HTR-8/SVneo (cell line): ENCODE measurements at places on chromosomes 12 and 14.

DNA sequence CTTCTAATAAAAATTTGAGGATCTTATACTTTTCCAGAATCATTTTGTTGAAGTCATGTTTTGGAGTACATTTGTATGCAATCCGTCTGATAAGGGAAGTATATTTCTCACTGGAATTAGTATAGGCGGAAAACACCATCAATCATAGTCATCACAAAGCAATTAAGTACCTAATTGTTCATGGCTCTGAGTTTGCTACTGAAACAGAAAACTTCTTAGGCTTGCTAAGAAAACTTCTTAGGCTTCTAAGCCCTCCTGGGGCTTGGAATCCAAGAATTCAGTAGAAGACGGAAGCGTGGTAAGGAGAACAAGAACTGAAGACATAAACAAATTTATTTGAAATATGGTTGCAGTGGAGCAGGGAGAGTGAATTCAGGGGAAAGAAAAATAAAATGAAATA, 636.3 kb downstream of the DIO2 start:
- DNase-seq, result no peak

DNA sequence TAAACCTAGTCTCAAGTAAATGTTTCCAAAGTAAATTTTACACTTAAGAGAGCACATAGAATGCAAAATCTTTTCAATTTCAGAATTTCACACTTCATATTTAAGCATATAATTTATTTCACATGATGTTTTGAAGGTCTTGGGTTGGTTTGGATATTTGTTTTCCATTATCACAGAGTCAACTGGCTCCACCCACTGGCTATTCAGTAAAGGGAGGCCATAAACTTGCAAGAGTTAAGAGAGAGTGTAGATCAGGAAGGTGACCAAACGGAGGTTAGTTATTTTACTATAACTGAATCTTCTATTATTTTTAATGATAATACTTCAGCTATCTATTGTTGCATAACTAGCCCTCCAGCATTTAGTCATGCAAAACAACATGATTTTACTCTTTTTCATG, 6.2 kb upstream of the CPNE8 start:
- DNase-seq, result no peak

DNA sequence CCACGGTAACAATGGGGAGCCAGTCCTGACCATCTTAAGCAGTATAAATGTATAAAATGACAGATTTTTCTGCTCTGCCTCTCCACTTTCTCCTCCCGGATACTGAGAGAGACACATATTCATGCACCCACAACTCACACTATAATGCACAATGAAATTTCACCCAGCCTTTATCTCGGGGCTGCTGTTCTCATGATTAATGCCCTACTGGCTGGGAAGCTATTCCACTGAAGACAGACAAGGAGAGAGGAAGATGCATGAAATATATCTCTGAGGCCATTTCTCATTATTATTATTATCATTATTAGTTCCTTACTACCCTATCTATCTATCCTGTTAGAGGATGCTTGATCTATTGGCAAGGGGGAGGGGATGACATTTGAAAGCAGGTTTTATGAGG, 501.7 kb downstream of the DIO2 start:
- no peak for DNase-seq

DNA sequence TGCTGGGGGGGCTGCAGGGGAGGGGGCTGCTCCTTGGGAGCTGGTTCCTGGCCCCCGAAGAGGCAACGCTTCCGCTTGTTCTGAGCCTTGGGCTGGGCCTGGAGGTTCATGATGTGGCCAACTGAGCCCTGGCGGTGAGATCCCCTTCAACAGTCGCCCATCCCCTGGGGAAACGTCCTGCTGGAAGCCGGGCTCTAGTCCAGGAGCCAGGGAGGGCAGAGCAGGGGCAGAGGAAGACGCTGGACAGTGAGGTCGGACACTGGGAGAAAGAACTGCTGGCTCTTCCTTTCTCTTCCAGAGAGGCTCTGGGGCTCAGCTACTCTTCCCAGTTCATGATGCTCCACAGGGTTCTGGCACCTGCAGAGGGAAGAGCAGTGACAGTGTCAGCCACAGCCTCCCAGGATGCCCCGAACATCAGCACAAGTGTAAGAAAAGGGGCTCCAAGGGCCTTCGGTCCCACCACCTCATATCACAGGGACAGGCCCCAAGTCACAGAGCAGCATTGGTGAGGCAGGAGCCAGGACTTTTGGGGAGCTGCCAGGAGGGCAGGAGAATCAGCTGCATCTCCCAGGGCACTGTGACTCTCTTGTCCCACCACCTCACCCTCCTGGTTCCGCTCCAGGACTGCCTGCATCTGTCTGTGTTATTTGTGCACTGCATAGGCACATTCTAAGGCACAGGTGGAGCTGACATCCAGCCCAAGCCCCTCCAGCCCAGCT, 25.9 kb upstream of the PNMA1 start:
- DNase-seq, result no peak

DNA sequence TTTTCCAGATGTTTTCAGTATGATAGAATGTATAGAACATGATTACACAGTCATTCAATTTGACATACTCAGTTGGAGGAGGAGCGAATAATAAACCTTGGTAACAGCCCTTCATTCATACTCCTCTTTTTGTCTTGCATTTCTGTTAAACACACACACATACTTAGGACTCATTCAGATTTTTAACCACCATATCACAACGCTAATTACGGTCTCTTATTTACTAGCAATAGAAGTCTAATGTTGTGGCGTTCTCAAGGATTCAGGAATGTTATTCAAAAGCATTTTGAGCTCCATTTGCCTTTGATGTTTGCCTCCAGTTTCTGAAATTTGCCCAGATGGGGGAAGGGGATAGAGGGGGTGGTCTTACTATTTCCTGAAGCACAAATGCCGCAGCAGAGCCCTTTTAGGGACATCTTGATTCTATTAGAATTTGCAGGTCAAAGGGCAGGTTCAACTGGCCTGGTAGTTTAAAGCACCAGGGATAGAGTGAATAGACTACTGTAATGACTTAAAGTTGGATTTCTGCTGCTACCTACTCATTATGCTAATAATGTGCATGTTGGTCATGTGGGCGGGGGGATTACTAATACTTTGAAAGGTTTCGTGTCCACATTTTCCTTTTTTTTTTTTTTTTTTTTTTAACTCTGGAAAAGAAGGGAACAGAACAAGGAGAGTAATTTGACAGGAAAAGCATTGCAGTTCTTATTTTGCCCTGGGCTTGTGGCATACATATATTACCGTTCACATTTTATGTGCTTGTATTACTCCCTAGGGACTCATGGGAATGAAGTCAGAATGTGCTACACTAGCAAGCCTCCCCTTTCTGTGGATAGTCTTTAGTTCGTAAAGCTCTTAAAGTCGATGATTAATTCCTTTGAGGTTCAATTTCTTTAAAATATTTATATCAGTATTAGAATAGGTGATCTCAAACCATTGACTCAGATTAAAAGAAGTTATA, 226.8 kb downstream of the FBXL14 start:
- DNase-seq, result no peak

DNA sequence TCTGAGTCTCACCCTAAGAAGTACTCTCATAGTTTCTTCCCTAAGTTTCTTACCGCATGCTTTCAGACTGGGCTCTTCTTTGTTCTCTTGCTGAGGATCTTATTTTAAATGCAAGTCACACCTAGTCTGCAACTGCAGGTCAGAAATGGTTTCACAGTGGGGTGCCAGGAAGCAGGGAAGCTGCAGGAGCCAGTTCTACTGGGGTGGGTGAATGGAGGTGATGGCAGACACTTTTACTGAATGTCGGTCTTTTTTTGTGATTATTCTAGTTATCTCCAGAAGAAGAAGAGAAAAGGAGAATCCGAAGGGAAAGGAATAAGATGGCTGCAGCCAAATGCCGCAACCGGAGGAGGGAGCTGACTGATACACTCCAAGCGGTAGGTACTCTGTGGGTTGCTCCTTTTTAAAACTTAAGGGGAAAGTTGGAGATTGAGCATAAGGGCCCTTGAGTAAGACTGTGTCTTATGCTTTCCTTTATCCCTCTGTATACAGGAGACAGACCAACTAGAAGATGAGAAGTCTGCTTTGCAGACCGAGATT, 1.7 kb downstream of the FOS start:
- no peak for DNase-seq

DNA sequence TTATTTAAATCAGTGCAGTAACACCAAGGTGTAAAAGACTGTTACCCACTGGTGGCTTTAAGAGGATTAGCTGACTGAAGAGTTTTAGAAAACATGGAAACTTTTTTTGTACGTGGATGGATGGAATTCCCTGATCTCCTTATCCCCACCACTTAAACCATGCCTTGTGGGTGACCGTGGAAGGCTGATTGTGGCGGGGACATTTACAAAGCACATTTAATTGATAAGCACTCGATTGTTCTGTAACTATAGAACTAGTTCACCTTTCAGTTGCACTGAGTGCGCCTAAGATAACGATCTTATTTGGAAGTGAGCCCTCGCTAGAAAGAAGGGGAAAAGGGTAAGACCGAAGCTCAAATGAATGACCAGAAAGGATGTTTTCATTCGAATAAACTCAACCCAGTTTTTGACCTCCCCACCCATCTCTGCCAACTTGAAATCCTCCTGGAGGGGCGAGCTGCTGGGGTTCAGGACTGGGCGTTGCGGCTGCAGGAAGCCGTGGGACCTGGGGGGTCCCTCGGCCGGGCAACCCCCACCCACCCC, 688 bp upstream of the RASSF3 start:
- no peak for DNase-seq

GRCh38 chr12:107092669-107093416, 506 bp downstream of the CRY1 start:
- no peak for DNase-seq

GRCh38 chr14:105702275-105702817, 176.0 kb downstream of the TMEM121 start:
- DNase-seq, result no peak

DNA sequence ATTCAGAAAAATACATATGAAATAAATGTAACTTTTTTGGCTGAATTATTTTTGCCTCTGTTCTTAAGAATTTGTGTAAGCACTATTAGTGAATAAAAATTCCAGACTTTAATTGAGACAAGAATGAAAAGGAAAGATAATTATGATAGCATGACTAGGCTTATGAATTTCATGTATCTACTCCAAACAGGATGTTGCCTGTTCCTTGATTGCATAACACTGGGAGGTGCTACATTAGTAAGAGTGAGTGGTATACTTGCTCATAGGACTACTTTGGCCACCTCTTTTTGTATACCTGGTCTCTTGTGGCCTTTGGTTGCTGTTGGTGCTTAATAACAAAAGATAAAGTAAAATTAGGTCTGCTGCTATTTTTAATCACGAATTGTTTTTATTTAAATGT, 112.8 kb downstream of the NAV3 start:
- DNase-seq, result peak; percentile 19

DNA sequence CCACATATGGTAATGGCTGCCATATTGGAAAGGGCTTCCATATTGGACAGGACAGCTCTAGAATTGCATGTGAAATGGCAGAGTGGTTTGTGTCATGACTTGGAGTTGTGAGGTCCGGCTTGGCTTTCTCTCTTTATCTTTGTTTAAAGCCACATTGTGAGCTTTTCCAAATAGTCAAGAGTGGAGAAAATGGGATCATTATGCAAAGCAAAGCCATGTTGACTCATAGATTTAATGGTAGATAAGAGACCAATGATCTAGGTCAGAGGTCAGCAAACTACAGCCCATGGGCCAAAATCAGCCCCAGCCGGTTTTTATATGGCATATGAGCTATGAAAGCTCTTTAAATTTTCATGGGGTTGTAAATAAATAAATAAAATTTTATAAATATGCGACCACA, 449.1 kb downstream of the BCL11B start:
- DNase-seq, result no peak

DNA sequence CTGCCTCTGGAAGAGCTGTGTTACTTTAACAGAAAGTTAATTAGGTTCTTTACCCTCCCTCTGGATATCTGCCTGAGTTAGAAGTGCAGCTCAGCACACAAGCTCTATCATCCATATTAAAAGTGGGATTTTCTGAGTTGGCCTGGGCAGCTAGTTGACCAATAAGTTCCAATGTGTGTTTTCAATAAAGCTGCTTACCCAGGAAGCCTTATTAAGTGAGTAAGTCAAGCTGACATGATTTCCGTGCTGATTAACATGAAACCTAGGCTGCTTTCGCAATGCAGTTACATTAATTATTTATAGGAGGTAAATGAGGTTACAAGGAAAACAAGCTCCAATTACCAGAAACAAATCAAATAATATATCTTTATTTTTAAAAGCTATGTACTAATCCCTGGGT, 4.8 kb downstream of the NEUROD4 start:
- no peak for DNase-seq

DNA sequence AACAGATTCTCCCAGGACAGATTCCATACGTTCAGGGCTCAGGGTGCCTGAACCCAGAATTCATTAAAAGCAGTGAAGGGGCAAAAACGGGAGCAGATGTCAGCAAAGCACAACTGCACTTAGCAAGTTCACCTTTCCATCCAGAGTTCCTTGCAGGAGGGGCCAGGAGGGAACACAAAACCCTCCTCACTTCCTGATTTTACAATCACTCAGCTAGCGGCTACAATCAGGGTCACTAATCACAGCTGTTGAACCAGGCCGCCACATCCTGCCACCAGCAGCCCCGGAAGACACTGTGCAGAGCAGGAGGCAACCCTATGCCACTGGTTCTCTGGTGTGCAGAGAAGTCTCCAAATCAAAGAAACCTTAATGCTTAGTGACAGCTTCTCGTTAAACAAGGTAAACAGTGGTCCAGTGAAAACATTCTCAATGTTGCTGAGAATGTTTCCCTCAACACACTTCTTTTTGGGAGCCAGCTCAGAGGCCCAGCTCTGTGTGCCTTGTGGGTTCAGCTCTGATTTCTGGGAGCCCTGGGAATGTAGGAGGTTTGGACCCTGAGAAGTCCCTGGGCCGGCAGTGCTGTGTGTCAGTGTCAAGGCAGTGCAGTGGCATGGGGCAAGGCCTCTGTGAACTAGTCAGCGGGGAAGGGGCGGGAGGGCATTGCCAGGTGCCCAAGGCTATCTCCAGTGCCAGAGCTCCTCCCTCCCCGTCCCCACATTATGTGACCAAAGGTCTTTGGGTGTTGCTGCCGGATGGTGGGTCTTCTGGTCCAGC, 54.5 kb downstream of the VCPKMT start:
- peak; percentile 22 for DNase-seq

DNA sequence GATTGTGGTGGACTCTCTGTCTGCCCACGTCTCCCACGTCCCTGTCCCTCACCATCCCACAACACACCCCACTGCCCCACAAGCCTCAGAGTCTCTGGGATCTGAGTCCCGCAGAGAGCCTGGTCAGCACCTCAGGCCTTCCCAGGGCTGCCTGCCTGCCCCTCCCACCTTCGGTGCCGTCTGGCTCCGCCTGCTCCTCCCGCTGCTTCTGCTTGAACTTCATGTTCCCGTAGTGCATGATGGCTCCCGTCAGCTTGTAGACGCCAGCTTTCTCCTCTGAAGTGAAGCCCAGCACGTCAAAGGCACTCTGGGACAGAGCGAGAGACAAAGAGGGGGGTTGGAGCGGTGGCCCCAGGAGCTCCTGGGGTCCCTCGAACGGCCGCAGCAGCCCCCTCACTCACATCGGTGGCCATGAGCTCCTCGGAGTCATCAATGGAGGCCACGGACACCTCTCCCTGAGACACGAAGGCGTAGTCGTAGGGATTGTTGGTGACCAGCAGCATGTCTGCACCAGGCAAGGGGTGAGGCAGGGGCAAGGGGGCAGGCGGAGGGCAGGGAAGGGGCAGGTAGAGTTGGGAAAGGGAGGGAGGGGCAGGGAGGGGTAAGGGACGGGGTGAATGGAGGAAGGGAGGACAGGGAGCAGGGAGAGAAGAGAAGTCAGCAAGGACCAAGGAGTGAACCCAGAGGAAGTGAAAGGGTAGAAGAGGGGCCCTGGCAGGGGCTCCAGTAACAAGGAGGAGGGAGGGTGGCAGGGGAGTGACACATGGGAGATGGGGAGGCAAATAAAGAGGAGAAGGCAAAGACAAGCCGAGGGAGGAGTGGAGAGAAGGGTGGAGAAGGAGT, 5.6 kb downstream of the MYH6 start:
- DNase-seq, result no peak

- DNase-seq, result no peak
Measured at GRCh38 chr12:62841846-62842245, 93.1 kb downstream of the PPM1H start.
